ELR (cell line): ENCODE measurements at places on chromosomes 13 and 19.
A peak's percentile ranks its signal among the peaks of the same experiment; 100 is the strongest.

DNA sequence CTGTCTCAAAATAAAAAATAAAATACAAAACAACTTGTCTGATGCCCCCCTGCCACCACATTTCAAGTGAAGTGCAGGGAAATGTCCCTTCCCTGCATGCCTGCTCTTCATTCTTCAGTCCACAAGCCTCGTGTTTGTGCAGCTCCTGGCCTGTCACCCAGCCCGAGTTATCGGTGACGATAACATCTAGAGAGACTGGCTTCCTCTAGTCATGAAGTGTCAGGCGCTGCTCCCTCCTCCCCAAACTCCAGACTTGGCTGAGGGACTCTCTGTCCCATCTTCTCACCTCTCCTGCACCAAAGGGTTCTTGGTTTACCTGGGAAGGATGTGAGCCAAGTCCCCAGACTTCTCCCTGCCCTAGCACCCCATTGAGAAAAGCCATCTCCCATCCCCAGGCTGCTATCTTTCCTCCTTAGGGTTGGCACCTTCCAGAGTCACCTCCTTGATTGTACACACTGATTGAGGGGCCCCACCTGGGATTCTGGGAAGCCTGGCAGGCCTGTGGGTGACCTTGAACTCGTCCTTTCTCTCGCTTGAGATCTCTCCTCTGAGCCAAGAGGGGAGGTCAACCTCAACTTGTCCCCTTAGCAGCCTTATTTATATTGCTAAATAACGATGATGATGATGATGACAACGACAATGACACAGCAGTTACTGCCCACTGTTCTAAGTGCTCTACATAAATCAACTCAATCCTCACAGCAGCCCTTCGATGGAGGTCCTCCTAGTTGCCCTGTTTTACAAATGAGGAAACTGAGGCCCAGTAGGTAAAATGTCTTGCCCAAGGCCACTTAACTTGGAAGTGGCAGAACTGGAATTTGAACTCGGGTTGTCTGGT lies 13.1 kb upstream of the PLAUR start:
- DNase-seq = no peak

GRCh38 chr19:44600466-44600865 lies 12.9 kb upstream of the IGSF23 start:
- DNase-seq = no peak

DNA sequence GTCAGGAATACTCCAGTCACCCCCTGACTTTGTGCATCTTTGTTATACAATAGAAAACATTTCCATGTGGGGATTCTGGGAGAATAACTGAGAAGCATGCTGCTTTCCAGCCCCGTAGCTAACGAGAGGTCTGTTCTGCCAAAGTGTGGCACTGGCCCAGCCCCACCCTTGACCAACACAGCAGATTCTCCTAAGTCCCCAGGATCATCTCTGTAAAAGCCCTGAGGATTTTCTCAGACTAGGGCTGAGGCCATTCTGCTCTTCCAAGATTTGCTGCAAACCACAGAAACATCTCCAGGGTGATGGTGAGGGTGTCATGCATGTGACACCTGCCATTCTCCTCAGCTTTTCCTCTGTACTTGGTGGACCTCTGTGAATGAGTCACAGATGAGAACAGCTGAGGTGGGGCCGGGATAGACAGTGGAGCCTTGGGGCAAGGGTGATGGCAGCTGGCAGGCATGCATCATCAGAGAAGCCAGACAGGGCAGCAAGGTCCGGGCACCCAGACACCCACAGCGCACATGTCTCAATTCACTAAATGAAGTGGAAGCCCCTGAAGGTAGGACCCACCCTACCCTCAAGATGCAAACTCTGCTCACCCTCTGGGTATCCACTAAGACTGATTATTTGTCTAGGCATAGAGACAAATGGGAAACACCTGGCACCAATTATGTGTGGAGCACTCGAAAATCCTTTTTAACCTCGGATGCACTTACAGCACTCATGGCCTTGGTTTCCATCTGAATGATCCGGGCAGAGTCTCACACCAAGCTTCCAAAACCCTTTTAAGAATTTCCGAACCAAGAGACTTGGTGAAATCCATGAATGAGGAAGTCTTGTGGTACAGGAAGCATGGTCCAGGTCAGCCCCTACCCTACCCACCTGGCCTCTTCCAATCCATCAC lies 20.1 kb upstream of the DOCK9 start:
- DNase-seq = peak; percentile 74

- DNase-seq = no peak
Measured at GRCh38 chr13:97109256-97109655, 112.9 kb upstream of the MBNL2 start.

DNA sequence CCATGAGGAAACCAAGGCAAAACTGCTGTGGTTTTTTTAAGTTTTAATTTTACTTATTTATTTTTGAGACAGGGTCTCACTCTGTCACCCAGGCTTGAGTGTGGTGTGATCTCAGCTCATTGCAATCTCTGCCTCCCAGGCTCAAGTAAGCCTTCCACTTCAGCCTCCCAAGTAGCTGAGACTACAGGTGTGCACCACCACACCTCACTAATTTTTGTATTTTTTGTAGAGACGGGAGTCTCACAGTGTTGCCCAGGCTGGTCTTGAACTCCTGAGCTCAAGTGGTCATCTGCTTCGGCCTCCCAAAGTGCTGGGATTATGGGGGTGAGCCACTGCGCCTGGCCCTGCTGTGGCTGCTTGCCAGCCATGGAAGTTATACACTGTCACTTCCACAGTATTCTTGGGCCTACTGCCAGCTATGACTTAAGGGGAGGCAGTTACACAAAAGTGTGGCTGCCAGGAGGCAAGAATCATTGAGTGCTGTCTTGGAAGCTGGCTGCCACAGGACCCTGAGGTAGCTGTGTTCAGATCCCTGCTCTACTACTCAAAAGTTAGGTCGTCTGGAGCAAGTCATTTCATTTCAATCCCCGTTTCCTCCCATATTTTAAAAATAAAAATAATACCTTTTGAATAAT lies 12.7 kb downstream of the FARP1 start:
- peak; percentile 73 for DNase-seq

- peak; percentile 10 for DNase-seq
Measured at GRCh38 chr19:37309834-37310575, 60.9 kb upstream of the ZNF527 start.

- no peak for DNase-seq
Measured at GRCh38 chr19:334296-335071, 10.1 kb downstream of the MIER2 start.

DNA sequence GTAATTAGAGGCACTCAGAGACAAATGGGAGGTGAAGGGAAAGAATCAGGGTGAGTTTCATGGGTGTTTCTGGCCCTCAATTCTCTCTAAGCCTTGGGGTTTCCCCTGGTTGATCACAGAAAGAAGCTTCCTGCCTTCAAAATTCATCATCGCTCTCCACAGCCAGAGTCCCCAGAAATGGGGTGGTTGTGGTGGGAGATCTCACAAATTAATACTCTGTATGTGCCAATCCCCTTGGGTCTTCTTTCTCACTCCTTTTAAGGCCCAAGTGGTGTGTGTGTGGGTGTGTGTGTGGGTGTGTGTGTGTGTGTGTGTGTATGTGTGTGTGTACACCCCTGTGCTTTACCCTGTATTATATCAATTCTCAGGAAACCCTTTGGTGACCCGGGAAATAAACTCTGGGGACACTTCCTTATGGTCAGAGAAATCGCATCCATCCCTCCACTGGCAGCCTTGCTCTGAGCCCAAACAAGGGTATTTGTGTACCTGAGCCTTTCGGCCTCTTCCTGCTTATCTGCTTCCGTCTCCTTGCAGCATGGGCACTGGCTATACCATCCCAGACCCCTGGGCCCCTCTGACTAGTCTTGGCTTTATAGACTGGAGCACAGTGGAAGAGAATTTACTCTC lies 2.8 kb upstream of the FCGBP start:
- no peak for DNase-seq

DNA sequence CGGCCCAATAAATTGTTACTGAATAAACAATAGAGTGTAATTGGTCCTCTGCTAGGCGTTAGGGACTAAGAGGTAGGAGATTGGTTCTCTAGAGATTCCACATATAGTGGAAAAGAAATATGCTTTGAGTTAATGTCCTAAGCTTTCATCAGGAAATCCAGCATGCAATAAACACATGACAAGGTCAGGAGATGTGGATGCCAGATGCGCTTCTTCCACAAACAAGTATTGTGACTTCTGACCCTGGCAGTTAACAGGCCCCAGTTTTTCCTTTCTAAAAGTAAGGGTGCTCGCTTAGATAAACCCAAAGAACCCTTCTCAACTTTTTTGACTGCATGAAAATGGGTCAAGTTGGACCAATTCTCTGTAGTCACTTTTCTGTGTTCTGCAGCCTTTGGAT lies 146.5 kb upstream of the SOX21 start:
- no peak for DNase-seq

GRCh38 chr19:3979674-3980352 lies 5.5 kb downstream of the EEF2 start:
- no peak for DNase-seq

DNA sequence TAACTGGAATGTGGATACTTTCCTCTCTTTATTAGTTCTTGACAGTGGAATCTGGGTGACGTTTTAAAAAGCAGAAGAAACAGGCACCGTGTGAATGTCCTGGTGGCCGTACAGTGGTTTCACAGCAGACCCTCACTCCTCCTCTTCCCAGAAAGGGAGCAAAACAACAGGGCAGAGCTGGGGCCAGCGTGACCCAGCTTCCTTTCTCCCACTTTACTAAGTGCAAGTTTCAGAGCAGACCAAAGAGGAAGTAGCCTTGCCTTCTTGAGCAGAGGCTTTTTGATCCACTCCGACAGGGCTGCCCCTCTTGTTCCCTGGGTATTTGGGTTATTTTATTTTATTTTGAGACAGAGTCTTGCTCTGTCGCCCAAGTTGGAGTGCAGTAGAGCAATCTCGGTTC lies 19.6 kb upstream of the C19orf33 start:
- no peak for DNase-seq

DNA sequence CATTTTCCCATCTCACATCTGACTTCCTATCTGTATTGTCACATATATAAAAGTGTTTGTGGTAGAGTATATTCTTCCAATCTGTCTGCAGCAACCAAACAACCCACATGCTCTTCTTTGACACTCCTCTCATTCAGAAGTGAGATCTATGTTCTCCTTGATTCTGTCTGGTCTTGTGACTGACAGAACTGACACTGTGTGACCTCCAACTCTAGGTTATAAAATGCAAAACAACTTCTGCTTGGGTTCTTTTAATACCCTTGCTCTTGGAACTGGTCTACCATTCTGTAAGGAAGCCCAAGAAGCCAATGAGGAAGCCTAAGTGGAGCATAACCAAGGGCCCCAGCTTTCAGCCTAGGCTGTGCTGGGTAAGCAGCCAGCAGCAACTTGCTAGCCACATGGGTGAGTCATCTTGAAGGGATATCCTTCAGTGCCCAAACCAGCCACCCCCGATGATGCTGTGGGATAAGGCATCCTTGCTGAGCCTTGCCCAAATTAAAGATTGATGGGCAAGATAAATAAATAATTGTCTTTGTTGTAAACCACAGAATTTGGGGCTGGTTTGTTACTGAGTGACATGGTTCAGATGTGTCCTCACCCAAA lies 18.4 kb upstream of the ITM2B start:
- DNase-seq = peak; percentile 13

GRCh38 chr13:73284081-73284874 lies 225.5 kb downstream of the KLF5 start:
- DNase-seq = no peak

DNA sequence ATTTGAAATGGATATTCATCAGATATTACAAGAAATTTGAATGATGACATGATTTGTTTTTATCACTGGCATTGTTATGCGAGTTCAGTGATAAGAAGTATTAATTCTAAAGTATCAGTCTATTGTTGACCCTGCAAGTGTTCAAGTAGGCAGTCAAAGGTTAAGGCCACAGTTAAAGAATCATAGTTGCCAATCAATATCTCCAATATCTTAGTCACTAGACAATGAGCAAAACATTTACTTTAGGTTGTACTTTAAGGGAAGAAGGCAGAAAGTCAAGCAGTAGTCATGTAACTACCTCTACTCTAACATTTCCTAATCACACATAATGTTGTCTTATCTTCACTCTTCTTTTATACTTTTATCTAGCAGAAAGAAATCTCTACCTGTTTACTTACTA lies 709.8 kb downstream of the PCDH17 start:
- DNase-seq = no peak

DNA sequence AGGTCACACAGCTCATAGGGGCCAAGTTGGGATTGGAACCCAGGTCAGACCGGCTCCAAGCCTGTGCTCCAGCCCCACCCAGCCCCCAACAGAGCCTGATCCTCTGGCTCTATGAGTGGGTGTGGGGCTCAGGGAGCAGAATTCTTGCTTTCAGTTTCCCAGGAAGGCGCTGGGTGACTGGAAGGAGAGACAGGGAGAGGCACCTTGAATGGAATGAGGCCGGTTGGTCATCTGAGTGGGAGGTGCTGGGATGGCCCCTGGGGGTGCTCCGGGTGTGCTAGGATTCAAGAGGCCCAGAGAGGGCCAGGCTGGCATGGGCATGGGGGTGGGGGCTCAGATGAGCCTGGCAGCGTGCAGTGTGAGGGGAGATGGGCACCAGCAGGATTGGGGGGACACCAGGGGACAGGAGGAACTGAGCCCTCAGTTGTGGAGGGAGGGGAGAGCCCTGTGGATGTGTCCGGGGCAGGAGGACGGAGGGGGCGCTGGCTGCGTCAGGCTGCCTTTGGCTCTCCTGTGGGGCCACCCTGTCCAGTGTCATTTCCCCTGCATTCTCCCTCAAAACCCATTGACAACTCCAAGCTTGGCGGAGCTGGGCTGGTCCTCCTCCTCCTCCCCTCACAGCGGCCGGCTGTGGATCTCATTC lies 31.2 kb upstream of the ANKRD10 start:
- DNase-seq = no peak

DNA sequence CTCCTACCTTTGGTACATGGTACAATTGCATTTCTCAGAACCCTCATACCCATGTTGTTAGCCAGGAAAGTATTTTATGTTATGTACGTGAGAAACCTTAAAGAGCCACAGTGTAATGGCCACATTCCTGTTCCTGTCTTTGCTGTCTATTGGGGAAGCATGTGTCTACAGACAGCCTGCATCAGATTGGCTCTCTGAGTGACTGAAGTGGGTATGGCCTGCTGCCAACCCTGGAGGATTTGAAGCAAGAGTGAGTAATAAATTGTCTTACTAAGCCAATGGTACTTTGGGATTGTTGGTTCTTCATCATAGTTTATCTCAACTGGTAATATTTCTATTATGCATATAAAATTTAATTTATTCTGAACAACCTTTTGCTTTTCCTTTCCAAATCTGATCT lies 574.1 kb downstream of the LMO7 start:
- DNase-seq = no peak

- no peak for DNase-seq
Measured at GRCh38 chr19:33389421-33390100, 16.1 kb downstream of the CEBPG start.

- peak; percentile 41 for DNase-seq
Measured at GRCh38 chr19:3514930-3515329, 8.8 kb downstream of the FZR1 start.
